ENCODE measurements at places on chromosomes 11 and 22.

DNA sequence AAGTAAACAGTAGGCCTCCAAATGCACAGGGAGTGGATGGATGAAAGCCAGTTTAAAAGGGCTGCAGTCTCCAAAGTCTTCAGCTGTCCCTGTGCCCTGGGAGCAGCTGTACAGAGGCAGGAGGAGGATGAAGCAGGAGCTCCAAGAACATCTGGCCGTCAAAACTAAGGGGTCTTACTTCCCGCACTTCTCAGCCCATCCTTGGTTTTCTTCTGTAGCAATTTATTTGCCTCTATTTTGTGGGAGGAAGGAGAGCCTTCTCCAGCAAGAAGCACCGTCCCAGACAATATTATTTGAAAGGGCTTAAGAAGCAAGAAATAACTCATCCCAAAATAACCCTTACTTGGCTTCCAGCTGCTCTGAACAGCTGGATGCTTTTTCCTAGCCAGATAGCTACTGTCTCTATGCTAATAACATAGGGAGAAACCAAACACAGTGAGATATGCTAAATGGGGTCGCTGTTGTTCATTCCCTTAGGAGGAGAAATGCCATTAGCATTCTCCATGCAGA, 133.2 kb downstream of the SPATA19 start:
- no peak for DNase-seq

GRCh38 chr22:49735411-49735900, 92.2 kb downstream of the BRD1 start:
- DNase-seq: no peak

GRCh38 chr11:28017816-28018215, 90.1 kb downstream of the KIF18A start:
- no peak for DNase-seq

GRCh38 chr11:77085652-77086051, 17.0 kb upstream of the OMP start:
- DNase-seq: no peak

DNA sequence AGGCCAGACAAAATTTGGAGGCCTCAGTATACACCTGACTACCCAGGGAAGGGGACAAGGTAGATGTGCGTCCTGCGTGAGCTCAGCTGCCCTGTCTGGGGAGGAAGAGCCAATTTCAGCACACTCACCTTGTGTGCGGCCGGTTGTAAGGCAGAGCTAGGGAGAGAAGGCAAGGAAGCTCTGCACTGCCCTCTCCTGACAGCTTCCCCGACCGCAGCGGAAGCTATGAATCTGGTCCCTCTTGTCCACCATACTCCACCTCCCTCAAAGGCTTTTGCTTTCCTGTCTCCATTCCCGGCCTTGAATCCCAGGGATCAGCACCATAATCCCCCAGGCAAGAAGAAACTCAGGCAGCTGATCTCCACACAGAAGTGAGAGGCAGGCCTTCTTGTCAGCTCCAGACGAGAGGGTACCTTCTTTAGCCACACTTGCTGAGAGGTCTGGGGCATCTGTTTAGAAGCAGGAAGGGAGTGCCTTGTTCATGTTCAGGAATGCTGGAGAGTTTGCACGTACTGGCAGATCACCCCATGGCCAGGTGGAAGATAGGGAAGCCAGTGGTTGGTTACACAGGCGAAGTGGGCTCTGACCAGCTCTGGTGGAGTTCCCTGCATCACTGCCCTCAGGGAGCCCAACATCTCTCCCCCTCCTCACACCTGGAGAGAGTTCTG, 62.5 kb downstream of the FEZ1 start:
- no peak for DNase-seq

GRCh38 chr22:46761017-46761416, 1.4 kb upstream of the TBC1D22A start:
- DNase-seq: no peak

Measured in activated T-cell treated with anti-CD3 and anti-CD28 coated beads for 4 hours (primary cell).